ENCODE measurements at places on chromosomes 16 and 17.

DNA sequence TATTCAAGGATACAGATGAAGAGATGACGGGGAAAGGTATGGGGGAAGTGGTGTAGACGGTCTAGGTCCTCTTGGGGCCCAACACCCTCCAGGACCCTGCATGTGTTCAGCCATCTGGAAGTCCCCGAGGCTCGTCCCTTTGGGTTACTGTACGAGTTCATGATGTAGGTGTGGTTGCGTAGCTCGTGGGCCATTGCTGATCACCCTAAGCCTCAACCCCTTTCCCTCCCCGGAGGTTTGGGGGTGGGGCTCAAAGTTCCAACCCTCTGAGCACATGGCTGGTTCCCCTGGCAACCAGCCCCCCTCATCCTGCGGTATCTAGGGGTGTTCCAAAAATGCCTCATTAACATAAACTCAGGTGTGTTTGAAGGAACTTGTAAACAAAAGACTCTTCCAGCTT, 98.8 kb upstream of the METRNL start:
- no peak for DNase-seq

- no peak for DNase-seq
Observed at GRCh38 chr17:81685108-81685507, 1.3 kb downstream of the HGS start.

GRCh38 chr17:19411631-19412030, 599 bp downstream of the RNF112 start:
- DNase-seq: no peak

DNA sequence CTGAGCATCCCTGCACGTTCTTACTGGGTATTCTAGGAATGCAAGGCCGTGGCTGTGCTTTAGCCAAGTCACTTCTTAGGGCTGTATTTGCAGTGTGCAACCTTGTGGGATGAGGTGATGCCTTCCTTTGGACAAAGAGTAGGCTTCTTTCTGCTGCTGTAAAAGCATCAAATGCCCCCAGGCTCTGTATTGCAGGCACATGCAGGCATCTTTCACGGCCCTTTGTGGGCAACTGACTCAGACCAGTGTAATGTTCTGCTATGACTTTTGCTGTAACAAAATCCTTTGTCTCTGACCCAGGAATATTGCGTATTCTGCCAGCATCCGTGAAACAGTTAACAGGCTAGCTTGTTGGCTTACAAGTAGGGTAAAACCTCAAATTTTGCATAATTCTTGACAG, 30.9 kb upstream of the GCSH start:
- no peak for DNase-seq

DNA sequence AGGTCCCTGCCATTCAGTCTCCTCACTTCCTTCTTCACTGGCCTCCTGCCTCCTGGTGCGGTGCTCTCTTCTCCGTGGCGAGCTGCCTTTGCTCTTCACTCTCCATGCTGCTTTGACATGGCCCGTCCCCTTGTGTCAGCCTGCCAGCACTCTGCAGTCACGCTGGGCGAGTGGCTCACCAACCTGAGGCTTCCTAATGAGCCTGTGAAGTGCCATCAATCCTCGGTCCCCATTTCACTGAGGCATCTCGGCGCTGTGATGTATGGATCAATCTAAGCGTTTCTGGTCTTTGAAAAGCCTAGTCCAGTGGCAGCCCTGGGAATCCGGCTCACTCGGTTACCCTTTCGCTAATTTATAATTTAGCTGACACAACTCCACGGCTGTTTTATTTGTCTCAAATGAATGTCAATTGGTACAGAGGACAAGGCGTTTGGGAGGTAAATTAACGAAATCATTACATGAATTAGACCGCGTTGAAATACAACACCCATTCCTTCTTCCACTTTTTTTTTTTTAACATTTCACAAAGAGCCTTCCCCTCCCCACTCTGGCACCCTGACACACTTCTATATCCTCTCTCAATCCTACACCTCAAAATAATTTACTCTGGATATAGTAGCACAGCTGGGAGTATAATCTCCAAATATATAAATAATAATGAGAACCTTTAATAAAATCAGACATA, 610.7 kb downstream of the TMEM114 start:
- no peak for DNase-seq

- peak; percentile 48 for DNase-seq
Observed at GRCh38 chr17:57518587-57519581, 226.2 kb downstream of the CCDC182 start.

GRCh38 chr16:84927621-84928591, 83.4 kb downstream of the ZDHHC7 start:
- DNase-seq: no peak
